ENCODE measurements at places on chromosomes 2 and 18.

DNA sequence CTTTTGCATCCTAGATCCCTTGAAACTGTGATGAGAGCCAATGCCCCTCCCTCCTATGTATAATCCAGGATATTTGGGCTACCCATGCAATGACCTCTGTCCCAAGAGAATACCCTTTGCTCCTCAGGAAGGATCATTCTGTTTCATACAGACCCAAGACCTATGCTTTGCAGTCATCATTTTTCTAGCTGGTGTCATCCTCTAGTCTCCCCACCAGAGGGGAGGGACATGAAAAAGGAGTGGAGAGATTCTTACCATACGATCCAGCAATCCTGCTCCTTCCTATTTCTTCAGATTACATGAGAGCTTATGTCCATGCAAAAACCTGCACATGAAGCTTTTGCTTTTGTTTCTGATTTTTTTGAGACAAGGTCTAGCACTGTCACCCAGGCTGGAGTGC lies 13.8 kb upstream of the GIGYF2 start:
- DNase-seq, result no peak

- no peak for DNase-seq
Measured at GRCh38 chr18:31101183-31102024, 817 bp downstream of the DSC2 start.

GRCh38 chr2:239306274-239307220 lies 94.3 kb downstream of the HDAC4 start:
- DNase-seq, result no peak

- DNase-seq, result no peak
Measured at GRCh38 chr18:70426818-70427217, 138.0 kb downstream of the SOCS6 start.

DNA sequence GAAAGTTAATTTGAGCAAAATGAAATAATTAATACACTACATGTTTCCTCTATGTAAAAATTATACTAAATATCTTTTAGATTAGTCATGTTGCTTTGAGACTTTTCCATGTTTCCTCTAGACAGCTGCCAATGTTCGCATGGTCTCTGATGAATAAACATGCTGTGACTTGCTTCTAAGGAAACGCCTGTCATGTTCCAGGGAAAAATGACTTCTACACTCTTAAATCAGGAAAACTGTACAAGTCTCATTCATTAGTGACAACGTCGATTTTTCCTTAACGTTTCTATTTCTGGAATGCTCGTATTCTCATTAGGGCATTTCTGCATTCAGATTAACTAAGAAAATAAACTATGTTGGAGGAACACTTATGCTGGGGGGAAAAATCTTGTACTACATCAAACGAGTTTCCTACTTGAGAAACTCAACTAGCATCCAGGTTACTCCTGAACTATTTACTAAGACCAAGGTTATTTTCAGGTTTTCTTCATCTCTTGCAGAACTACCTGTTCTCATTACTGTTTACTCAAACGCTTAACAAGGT lies 1.6 kb downstream of the COBLL1 start:
- no peak for DNase-seq

DNA sequence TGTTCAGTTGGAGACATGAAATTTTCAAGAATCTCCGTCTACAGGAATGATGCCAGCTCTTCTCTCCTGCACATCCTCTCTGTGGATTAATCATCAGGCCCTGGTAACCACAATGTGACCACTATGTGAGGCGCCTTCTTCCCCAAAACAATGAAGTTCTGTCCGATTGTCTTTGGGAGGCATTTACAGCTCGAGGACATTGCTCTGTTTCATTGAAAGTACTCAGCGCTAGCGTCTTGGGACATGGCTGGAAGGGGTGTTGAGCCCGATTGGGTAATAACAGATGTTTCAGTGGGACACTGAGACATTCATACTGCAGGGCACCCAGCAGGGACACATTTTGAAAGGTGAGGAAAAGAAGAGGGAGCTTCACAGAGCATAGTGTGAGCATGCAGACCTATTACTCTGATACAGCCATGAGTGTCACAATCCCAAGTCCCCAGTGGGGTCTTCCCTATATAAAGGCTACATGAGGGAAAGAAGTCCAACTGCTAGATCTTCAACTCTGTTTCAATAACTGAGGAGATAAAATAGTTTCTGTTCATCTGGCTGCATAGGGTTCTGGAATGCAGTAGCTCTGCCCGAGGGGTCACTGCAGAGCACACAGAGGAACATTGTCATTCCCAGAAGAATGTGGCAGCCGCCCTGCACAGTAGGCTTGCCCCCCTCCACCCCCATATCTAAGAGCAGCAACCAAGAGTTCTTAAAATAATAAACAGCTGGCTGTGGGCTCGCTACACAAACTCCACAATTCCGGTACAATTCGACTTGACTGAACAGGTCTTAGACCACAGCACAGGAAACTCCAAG lies 237.3 kb downstream of the OSR1 start:
- DNase-seq, result no peak

DNA sequence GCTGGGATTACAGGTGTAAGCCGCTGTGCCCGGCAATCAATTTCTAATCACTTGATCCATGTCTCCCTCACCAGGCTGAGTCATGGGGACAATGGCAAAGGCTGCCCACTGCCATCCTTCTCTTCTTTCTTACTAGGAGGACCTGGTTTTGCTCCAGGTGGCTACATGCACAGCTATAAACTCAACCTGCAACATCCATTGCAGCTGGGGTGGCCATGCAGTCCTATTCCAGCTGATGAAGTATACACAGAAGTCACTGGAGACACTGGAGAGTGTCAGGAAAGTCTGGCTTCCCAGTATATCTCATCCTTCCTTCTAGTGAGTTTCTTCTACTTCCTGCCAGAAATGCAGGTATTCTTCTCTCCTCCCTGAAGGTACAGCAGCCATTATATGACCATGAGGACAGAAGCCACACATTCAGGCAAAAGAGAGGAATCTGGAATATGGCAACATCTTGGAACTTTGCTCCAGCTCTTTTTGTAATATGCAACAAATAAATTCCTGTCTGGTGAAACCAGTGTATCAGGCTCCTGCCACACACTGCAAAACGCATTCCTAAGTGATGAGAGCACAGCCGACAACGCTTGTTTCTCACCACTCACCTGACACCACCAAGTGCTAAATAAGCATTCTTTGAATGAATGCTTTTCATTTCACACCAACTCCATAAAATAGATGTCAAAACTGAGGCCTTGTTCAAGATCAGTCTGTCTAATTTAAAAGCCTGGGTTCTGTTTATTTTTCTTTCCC lies 32.3 kb downstream of the SCTR start:
- DNase-seq, result no peak

- no peak for DNase-seq
Measured at GRCh38 chr2:159558479-159558878, 57.9 kb downstream of the BAZ2B start.

- DNase-seq, result no peak
Measured at GRCh38 chr2:223856584-223856983, 19.2 kb upstream of the AP1S3 start.

- DNase-seq, result no peak
Measured at GRCh38 chr2:178225006-178225805, 30.9 kb downstream of the OSBPL6 start.

All from activated naive CD4-positive, alpha-beta T cell treated with anti-CD3 and anti-CD28 coated beads for 36 hours (primary cell).